Activated CD4-positive, alpha-beta memory T cell treated with anti-CD3 and anti-CD28 coated beads, Interleukin-2, amount 10 ng/mL, durations not matched to agents 7 days and 5 days (primary cell): ENCODE measurements at places on chromosomes 16 and 17.

DNA sequence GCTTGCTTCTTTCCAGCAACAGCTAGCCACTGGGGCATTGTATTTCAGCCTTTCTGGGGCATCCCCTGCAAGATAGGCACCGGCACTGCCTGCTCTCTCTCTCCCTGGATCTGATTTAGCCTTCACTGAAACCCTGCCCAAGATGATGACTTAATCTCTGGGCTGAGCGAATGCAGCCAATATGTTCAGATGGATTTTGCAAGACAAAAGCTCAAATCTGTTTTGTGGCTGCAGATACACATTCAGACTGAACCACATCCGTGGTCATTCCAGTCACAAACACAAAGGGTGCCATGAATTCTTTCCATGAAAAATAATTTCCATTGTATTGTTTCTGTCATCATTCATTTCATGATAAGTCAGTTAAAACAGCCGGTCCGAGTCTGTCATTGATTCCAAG is 24.2 kb downstream of the SOST start:
- no peak for DNase-seq

- no peak for DNase-seq
Measured at GRCh38 chr17:78151514-78152008, 5.4 kb downstream of the C17orf99 start.

DNA sequence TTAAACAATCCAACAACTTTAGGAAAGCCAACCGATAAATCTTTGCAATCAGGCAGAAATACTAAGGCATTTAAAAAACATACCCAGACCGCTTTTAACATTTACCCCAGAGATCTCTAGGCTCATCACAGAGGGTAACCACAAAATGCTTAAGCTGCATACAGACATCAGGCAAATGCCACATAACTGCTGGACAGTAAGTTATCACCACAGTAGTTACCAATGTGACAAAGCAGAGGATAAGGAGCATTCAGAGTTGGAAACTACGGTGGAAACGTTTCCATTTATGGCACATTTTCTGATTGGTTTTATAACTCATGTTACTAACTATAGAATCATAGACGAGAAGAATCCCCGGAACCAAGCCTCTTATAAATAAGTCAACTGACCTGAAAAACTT is 77.5 kb downstream of the KANSL1 start:
- DNase-seq: no peak

DNA sequence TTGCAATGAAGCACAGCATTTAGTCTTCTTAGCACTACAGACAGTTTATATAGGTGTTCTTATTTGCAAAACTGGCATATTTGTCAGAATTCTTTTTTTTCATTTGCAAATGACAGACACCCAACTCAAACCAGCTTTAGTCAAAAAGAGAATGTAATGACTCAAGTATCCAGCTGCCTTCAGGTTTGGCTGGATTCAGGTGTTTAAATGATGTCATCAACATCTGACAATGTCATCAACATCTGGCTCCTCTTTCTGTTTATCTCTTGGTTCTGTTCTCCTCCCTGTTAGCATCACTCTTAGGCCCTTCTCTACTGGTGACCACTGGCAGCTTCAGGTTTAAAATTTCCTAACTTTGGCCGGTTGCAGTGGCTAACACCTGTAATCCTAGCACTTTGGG is 18.9 kb downstream of the TMC5 start:
- no peak for DNase-seq

- DNase-seq: no peak
Measured at GRCh38 chr17:42814633-42815399, 9.3 kb downstream of the BECN1 start.

DNA sequence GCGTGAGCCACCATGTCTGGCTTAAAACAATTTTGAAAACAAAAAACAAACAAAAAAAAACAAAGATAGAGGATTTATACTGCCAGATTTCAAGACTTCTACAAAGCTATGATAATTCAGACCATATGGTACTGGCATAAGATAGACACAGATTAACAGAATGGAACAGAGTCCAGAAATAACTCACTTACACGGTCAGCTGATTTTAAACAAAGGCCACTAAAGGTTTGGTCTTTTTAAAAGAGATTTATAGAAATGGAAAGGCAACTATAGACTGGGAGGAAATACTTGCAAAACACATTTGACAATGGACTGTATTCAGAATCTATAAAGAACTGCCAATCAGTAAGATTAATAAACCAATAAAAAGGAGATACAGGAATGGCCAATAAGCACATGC is 48.6 kb upstream of the MNT start:
- DNase-seq: no peak

GRCh38 chr16:4244254-4245076 is 2.6 kb upstream of the SRL start:
- DNase-seq: no peak

DNA sequence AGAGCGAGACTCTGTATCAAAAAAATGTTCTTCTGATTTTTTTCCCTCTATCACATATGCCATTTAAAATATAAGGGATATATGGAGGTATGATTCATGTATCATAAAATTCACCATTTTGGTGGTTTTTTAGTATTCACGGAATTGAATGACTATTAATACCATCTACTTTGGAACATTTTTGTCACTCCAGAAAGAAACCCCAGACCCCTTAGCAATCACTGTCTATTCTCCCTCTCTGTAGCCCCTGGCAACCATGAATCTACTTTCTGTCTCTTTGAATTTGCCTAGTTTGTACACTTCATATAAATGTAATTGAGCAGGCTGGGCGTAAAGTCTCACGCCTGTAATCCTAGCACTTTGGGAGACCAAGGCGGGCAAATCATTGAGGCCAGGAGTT is 75.9 kb downstream of the PRKCA start:
- DNase-seq: no peak

DNA sequence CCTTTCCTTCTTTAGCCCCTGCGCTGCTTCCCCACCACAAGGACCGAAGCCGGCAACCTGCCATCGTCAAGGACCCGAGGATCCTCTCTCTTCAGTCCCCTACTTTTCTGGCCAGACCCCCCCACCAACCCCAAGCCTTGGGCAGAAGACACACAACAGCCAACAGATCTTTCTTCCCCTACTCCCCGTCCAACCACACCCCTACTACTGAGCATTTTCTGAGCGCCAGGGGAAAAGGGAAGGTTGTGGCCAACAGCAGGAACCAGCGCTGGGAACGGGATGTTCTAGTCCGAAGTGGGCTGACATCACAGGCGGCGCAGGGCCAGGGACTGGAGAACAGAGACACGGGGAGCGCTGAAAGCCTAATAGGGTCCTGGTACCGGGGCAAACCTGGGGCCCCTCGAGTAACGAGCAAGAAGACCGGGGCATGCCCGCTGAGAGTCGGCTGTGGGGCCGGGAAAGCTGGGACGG is 528 bp downstream of the PER1 start:
- DNase-seq: peak; percentile 43

DNA sequence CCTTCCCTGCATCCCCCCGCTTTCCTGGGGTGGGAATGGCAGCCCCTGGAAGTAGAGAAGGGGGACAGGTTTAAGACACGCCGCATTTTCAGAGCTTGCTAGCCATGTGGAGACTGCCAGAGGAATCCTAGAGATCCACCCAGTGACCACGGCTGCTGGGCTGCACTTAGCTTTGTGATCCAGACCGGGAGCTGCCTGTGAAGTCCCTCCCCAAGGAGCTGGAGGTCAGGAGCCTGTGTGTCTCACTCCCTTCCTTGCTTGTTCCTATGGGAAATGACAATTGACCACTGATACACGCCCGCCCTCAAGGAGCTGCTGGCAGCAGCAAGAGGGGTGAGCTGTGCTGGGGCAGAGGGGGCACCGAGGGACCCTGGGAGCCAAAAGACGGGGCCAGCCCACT is 73.7 kb downstream of the SREBF1 start:
- no peak for DNase-seq
